Mesenteric fat pad (tissue), 1 donor: ENCODE measurements at places on chromosomes 1 and 21.
A peak's percentile ranks its signal among the peaks of the same experiment; 100 is the strongest.

DNA sequence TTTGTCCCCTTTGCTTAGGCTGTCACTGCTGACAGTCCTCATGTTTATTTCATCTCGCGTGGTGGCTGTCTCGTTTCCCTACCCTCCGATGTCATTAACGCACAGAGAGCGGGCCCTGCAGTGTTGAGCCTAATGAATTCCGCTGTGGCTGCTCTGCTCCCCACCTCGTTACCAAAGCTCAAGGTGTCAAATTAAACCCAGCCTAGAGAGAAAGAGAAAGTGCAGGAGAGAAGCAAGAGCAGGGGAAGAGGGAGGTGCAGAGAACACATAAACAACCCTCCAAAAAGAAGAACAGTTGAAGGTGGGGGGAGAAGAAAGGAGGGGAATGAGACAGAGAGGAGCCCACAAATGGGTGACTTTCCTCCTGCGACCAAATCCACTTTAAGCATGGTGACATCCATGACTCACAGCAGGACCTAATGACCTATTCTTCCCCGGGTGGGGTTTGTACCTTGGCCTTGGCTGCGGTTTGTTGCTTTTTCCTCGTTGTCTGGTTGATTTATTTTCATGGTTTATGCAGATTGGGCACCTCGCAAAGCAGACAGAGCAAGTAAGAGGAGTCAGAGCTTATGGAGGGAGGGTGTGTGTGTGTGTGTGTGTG is 92.5 kb downstream of the PBX1 start:
- no peak for DNase-seq

DNA sequence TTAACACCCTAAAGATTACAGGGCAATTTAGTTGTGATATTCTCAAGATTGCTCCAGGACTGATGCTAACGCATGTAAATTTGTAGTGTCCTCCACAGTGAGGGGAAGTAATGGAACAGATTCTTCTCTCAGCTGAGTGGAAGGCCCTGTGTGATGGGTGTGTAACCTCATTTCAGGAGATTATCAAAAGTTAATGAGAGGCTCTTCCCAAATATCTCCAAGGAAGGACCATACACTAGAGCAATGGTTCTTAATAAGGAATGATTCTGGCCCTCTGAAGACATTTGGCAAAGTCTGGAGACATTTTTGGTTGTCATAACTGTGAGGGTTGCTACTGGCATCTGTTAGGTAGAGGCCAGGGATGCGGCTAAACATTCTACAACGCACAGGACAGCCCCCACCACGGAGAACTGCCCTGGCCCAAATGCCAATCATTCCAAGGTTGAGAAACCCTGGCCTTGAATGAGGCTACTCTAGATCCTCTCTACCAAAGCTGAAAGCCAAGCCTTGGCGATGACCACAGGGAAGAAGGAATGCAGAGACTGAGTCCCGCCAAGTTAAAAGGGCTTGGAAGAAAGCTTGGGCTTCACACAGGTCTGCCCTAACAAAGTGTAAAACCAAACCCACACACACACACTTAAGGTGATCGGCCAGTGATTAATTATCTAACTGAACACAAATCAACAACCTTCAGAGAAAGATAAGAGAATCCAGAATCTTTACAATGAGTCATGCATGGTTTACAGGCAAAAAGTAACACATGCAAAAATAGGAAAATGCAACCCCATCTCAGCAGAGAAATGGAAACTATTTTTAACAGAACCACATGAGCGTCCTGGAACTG is 135.8 kb downstream of the SYF2 start:
- no peak for DNase-seq

DNA sequence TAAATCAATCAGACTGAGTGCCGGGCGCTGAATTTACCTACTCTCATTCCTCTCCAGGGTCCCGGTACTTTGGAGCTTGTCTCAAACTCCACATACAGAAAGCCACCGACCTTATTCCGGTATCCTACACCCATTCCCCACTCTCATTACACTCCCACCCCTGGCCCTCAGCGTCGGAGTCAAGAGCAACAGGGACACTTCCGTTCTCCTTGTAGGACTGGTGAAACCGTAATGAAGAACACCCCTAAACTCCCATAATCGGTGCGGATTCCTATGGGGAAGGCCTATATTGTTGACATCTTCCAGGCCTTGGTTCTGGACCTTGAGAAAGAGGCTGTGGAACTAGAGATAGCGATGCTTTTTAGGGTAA is 798 bp downstream of the ZBED6 start:
- DNase-seq: no peak

- no peak for DNase-seq
These were observed 12.8 kb upstream of the LMX1A start for GRCh38 chr1:165369255-165369848.

DNA sequence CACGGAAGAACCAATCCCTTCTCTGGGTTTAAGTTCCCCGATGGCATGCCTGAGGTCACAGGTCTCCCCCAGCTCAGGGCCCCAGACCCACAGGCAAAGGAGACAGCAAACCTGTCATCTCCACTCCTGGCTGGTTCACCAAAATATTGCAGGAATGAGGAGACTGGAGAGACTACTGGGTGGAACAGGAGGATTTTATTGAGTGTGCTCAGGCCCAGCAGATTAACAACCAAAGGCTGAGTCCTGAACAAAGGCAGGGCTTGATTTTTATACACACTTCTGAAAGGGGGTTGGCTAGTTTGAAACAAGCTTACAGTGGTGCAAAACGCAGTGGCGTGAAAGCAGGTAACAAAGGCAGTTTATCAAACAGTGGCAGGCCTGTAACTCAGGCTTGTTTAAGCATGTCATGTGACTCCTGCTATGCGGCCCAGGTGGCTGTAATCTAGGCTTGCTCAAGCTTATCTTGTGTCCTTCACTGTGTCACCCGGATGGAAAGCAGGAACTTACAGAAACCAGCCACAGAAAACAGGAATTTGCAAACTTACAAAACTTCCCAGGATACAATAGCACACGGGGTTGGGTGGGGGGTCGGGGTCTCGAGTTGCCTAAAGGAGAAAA is 27.4 kb upstream of the KCNJ15 start:
- DNase-seq: no peak

DNA sequence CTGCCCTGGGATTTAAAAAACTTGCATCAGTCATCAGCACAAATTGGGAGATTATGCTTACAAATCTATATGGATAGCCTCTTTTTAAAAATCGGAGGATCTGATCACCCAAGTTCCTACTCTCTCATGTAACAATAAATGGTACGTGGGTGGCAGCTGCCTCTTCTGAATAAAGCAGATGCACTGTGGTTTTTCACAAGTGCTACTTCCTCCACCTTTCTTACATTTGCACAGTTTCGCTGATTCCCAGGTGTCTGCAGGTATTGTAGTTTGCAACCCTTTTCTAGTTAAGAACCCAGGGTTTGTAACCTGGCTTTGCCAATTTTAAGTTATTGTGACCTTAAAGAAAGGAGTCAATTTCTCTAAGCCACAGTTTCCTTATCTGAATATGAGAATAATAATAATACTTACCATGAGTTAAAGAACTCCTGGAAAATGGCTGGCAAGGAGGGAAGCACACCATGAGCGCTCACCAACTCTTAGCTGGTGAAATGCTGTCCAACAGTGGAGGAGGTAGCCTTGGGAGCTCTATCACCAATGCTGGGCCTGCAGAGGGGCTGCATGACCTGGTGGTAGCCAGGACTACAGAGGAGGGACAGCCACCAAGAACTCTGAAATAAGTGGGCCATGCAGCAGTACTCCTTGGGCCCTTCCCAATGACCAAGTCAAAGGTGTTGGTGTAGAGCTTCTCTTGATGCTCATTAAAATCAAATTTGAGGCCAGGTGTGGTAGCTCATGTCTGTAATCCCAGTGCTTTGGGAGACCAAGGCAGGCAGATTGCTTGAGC is 30.2 kb upstream of the KCNA2 start:
- DNase-seq: no peak

GRCh38 chr1:119452091-119452490 is 37.1 kb downstream of the HSD3B2 start:
- no peak for DNase-seq

GRCh38 chr1:23979387-23979880 is 693 bp downstream of the SRSF10 start:
- no peak for DNase-seq

- DNase-seq: peak; percentile 85
These were observed 45.2 kb downstream of the SLC37A1 start for GRCh38 chr21:42558846-42559245.

GRCh38 chr1:62794053-62794452 is 10.1 kb downstream of the ATG4C start:
- DNase-seq: no peak

GRCh38 chr1:173997791-173998190 is 24.4 kb downstream of the RC3H1 start:
- DNase-seq: no peak

DNA sequence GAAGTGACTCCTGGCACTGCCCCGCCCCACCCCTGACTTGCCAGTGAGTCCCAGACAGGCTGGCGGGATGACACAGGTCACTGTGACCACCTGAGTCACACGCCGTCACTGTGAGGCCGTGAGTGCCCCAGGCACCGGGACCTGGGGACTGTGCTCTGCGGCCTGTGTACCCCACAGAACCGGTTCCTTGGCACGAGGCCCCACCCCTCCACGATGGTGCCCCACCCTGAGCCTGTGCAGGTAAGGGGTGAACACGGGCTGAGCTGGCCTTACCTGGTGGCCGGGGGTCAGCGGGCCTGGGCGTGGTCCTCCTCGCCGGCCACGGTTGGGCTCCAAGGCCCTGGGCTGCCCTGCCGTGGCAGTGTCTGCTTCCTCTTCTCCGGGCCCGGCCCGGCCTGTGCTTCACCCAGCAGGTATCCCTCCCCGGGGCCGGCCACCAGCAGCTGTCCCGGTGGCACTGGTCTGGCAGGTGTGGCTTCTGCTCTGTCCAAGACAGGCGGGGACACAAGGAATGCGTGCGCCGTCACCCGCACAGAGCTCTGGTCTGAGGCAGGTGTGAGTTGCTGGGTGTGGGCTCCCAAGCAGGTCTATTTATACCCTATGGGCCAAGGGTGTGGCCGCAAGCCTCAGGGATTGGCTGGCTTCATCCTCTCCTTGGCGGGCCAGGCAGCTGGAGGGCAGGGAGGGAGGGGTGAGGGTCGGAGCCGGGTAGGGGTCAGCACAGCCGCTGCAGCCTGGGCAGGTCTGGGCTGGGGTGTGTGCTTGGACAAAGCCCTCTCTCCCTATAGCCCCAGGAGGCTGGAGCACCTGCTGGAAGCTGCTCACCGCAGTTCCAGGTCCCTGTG is at the start of gene RNF223:
RNF223 (minus strand) TSS at position 564 of the 845 bp plus-strand sequence. CDS start 1,740 bp downstream, outside the sequence.
- no peak for DNase-seq

DNA sequence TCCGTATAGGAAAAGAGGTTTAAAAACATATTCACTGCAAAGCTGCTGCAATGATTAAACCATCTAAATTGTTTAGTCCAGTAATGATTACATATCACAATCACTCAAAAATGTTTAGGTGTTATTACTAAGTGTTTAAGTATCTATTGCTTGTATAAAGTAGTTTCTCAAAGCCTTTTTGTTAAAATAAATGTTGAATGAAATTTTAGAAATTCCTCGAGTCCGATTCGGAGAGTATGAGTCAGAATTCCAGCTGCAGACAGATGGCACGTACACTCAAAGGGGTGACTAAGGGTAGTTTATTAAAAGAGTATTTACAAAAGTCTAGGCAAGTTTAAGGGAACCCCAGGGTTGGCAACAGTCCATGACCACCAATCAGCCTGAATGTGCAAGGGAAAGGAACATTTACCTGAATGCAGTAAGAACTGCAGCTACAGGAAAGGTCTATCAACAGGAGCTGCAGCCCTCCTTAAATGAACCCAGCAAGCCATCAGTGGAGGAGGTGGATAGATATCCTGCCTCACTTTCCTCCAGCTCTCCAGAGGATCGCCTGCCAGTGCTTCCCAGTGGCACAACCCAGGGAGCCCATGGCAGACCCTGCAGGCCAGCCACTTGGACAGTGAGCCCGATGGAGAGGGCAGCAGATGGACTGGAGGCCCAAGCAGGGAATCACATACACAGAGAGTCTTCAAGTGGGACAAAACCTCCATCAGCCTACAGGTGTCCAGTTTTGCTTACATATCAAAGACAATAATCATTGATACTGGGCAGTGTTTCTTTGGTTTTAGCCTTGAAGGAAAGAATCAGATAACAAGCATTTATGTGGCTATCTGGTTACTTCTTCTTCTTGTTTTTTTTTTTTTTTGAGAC is 92.1 kb upstream of the SLC44A3 start:
- DNase-seq: no peak

DNA sequence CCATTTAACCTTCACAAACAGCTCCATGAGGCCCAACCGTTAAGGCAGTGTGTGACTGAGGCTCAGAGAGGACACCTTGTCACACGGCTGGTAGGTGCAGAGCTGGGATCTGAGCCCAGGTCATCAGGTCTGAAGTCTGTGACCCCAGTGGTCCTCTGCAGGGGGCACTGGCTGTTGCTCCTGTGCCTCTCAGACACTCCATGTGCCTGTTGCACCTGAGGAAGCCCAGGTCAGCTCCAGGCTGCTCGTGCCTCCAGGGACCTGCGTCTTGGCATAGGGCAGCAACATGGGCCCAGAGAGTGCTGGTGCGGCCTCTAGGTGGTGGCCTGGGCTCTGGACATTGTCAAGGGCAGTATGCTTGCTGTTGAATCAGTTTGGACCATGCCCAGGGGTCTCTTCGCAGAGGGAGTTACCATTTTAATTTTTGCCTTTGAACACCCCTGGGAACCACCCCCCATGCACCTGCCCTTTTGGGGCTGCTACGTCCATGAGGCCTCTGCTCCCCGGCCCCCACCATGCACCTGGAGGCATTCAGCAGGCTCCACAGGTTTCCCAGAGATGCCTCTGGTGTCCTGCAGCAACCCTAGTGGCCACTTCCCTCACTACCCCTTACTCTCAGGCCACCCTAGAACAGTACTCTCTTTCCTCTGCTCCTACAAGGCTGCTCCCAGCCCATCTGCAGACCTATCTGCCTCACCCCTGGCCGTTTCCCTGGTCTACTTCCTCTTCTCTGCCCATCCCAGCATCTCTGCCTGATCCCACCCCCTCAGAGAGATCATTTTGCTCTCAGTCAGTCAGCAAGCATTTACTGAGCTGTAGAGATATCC is 25.2 kb upstream of the EPS8L3 start:
- DNase-seq: peak; percentile 68

GRCh38 chr1:233020426-233020825 is 70.0 kb downstream of the NTPCR start:
- DNase-seq: no peak

DNA sequence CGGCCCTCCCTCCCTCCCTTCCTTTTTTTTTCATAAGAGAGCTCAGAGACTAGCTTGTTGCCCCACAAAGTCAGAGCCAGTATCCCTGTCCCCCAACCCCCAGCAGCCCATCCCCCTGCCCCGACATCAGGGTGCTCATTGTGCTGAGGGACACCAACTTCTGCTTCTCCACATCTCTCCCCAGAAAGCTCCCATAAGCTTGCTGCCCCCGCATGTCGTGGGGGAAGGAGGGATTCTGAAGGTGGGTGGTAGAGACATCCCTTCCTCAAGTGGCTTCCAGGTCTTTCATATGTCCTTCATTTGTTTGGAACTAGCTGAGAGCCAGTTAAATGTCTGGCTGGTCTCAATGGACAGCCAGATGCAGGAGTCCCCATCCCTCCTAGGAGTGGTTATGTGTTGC is 41.2 kb downstream of the RHBG start:
- DNase-seq: no peak

- no peak for DNase-seq
These were observed 657 bp upstream of the HDAC1 start for GRCh38 chr1:32291145-32291707.

GRCh38 chr1:216500273-216500967 is 77.2 kb upstream of the USH2A start:
- DNase-seq: no peak
